ENCODE measurements at places on chromosomes 2 and 18.

GRCh38 chr2:168705534-168706470 lies 96.6 kb upstream of the NOSTRIN start:
- peak; percentile 57 for DNase-seq

DNA sequence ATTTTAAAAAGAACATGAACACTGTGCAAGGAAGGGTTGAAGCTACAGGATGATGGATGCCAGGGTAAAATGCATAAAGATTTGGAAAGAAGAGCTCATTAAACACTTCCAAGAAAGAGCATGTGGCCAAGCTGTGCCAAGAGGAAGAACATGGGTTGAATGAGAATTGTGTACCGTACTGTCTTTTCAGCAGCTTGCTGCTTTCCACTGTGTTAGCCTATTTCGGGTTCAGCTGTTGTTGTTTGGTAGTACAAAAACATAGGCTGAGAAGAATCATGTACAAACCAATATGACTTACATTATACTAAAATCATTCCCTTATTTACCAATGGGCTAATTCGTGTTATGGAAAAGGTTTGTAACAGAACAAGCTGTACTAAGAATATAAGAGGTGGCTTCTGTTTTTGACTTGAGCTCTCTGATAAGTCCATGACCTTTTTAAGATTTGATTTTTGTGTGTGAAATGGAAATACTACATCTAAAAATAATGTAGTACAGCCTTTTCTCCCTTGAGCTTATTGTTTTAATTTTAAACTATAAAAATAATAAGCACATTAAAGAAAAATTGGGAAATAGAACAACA lies 188.3 kb upstream of the STON1 start:
- DNase-seq: no peak

GRCh38 chr2:194105358-194105757 lies 1551.7 kb upstream of the SLC39A10 start:
- DNase-seq: no peak

- DNase-seq: no peak
Measured at GRCh38 chr2:9565436-9566153, 10.0 kb upstream of the ADAM17 start.

DNA sequence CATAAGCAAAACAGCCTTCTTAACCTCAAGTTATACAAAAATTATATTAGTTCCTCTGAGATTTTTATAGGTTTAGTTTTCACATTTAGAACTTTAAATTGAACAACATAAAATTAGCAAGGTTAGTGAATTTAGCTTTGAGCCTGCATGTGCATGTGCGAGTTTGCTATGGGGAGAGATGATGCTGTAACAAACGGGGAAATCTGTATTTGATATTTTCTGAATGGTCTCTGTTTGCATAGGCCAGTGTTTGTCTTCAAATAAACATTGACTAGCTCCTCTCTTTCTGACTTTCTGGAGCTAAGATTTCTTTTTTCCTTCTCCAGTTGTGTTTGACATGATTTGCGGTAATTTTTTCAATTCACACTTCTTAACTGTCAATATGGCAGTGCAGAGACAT lies 30.9 kb upstream of the IL18RAP start:
- no peak for DNase-seq

DNA sequence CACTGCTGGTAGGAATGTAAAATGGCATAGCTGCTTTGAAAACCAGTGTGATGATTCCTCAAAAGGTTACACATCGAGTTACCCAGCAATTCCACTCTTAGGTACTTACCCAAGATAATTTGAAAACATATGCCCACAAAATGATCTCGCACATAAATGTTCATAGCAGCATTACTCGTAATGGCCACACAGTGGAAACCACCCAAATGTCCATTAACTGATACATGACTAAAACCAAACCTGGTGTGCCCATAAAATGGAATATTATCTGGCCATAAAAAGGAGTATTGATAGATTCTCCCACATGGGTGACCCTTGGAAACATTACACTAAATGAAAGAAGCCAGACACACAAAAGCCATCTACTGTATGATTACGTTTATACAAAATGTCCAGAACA lies 70.4 kb downstream of the ALPK2 start:
- no peak for DNase-seq

- no peak for DNase-seq
Measured at GRCh38 chr2:188878716-188879115, 95.5 kb upstream of the COL3A1 start.

DNA sequence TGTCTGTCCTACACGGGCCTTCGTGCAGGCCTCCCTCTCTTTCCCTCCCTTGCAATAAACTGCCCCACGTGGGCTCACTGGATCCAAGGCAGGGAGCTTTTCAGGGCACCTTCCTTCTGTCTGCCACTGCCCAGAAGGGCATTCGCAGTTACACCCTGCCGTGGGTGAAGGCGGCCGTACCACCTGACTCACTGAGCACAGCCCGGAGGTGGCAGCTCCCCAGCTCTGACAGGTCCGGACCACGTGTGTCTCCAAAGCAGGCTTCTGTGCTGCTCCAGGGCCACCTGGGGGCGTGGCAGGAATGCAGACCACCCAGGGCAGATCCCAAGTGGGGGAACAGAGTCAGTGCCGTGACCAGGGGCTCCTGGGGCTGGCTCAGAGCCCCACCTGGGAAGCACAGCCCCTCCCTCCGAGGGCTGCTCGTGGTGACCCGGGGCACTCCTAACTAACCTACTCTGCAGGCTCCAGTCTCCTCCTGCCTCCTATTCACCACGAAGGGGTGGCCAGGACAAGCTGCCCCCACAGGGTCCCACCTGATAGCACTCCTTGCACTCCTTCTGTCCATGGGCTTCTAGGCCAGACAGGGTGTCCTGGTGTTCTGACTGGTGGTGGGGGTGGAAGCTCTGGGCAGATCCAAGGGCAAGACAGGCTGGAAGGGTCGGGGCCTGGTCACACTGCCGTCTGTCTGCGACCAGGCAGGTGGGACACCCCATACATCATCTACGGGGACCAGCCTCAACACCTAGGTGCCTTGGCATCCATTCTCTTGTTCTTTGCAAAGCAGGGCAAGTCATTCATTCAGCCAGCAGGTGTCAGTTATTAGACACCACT lies 9.7 kb downstream of the SNED1 start:
- no peak for DNase-seq

- peak; percentile 11 for DNase-seq
Measured at GRCh38 chr2:164032995-164033394, 297.2 kb upstream of the FIGN start.

DNA sequence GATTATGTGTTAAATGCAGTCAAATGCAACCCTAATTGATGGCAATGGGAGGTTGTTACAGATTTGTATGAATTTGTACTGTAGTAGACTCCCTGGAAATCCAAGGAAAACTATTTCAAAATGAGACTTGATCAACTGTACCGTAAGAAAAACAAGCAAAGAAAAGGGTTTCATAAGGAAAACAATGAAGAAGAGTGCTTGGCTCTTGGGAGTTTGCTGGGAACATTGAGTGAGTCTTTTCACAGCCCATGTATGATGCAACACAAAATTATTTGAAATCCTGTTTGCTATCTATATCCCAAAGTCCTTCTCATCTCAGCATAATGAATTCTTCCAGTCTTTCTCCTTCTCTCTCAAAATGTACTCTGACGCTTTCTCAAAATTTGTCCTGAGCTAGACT lies 67.0 kb upstream of the OSR1 start:
- no peak for DNase-seq

GRCh38 chr2:180571559-180571958 lies 408.8 kb upstream of the UBE2E3 start:
- DNase-seq: no peak

DNA sequence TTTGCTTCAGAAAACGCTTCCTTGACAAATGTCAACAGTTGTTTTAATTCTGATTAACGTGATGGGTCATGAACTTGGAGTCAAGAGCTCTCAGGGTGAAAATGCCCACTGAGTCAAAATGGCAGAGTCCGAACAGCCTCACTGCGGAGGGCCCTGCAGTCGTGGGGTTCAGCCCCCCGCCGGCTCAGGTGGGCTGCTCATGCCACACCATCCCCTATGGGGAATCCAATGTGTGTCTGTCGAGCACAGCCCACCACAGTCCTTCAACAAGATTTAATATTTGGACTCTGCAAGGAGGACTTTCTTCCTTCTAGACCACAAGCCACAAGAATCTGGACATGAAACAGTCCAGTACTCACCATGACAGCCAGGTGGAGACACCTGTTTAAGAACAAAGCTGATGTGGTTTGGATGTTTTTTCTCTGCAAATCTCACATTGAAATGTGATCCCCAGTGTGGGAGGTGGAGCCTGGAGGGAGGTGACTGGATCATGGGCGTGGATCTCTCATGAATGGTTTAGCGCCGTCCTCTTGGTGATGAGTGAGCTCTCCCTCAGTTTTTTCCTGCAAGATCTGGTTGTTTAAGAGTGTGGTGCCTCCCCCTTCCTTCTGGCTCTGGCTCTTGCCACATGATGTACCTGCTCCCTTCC lies 201.0 kb downstream of the NDUFA10 start:
- peak; percentile 20 for DNase-seq

GRCh38 chr2:63631501-63631900 lies 42.7 kb downstream of the MDH1 start:
- no peak for DNase-seq

DNA sequence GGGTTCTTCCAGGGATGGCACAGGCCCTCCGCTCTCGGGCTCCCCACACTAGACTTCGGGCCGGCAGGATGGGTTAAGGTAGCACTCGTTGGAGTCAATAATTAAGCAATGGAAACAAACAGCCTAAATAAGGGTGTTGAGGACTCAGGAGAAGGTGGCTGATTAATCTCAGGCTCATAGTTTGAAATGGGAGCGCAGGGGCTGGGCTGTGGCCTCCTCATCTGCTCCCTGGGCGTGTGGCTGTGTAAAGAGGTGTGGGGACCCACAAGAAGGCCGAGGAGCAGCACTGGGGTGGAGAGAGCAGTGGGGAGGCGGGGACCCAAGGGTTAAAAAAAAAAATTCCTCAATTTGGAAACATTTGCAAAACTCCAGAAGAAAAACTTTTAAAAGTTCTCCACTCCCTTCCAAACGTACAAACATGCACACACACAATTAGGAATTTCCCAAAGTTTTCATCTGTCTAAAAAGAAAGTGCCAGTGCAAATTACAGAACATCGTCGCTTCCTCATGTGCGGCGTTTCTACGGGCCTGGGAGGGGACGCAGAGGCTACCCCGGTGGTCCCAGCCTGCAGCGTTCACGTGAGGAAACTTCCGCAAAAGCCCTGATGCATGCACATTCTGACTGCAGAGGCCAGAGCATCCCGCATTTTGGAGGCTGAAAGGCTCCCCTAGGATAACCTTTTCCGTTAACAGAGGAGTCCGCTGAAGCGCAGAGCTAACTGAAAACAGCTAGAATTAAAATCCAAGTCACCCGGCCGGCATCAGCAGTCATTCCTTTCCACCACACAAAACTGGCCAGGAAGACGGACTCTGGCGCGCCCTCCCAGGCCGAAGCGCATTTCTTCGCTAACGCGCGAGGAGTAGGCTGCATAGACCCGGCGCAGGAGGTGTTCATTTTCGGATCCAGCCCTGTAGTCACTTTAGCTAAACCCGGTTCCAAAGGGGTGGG lies 1.0 kb upstream of the TUBB6 start:
- DNase-seq: peak; percentile 79
